ENCODE measurements at places on chromosomes 4 and X.

DNA sequence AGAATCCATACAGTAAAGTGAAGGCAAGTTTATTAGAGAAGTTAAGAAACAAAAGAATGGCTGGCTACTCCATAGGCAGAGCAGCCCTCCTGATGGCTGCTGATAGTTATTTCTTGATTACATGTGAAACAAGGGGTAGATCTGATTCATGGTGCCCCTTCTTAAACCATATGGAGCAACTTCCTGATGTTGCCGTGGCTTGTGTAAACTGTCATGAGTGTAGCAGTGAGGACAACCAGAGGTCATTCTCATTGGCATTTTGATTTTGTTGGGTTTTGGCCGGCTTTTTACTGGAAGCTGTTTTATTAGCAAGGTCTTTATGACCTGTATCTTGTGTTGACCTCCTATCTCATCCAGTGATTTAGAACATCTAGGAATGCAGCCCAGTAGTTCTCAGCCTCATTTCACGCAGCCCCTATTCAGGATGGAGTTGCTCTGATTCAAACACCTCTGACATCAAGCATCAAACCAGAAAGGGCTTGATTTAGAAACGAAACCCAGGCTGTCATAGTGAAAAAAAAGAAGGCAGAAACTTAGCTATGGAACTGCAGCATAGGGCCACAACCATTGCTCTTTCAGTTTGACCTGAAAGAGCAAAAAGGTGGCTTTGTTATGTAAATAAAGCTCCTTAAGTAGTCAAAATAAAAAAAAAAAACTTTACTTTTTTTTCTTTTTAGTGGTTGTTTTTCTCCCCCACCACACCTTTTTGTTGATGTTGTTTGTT, 37.8 kb downstream of the SPCS3 start:
- no peak overlapping the region for H3K27ac ChIP-seq
- no peaks in the 10 kb centered on the region for H3K4me1 ChIP-seq
- H3K36me3 ChIP-seq: no peaks in the 10 kb centered on the region
- no peak for DNase-seq
- no peak overlapping the region for H3K4me3 ChIP-seq

DNA sequence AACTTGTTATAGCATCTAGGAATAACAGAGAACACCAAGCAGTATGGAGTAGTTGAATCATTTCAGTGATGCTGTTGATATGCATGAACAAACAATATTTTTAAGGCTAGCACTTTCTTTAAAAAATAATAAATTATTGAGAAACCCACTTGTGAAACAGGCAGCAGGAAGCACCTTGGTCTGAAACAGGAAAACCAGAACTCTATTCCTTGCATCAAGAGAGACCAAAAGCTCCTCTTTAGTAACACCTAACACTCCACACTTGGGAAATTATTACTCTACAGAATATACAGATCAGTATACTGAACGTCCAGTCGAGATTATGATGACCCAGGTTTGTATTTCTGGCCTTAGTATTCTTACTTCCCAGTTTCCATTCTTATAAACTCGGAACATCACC, 129.0 kb downstream of the ARAP2 start:
- peaks cover 32% of the 10 kb centered on the region for H3K36me3 ChIP-seq
- H3K4me3 ChIP-seq: no peak overlapping the region
- DNase-seq: no peak
- H3K27me3 ChIP-seq: no peaks in the 10 kb centered on the region
- peaks cover 29% of the 10 kb centered on the region for H3K4me1 ChIP-seq
- H3K27ac ChIP-seq: no peak overlapping the region

DNA sequence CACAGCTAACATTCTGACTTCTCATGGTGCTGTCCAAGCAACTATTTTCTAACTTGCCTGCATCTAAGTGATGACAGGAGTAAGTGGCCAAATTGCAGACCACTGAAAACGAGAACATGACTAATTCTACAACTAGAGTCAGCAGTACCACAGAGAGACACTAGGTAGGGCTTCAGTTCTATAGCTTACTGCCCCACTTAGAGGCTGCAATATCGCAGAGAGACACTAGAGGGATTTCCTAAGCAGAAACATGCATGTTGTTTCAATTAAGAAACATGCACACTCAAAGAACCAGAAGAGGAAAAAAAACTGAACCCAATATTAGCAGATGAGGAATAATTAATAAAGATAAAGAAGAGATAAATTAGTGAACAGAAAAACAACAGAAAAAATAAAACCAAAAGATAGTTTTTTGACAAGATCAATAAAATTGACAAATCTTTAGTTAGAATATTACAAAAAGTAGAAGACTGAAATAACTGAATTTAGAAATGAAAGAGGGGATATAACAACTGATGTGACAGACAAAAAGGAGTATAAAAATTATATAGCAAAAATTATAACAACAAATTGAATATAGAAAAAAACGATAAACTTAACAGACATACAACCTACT, 100.8 kb downstream of the SPIN4 start:
- no peaks in the 10 kb centered on the region for H3K36me3 ChIP-seq
- H3K27ac ChIP-seq: no peak overlapping the region
- no peaks in the 10 kb centered on the region for H3K27me3 ChIP-seq
- H3K4me3 ChIP-seq: no peak overlapping the region

DNA sequence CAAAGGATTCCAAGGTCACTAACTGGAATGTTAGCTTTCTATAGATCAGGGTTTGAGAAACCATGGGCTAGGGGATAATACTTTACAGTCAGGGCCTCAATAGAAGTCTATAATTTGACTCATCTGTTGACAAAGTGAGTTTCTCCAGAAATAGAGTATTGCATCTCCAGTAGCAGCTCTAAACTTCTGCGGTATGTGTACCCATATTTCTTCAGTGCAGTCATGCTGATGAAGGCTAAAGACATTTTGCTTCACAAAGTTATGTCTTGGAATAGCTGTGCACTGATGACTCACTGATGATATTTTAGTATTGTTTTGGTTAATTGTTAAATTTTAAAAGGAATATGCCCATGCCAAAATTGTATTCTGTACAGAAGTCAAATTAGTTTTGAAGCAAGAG, 464.9 kb upstream of the AMOT start:
- no peaks in the 10 kb centered on the region for H3K4me1 ChIP-seq
- no peak overlapping the region for H3K4me3 ChIP-seq
- H3K27ac ChIP-seq: no peak overlapping the region
- no peaks in the 10 kb centered on the region for H3K27me3 ChIP-seq
- no peaks in the 10 kb centered on the region for H3K36me3 ChIP-seq

- DNase-seq: no peak
- no peaks in the 10 kb centered on the region for H3K4me1 ChIP-seq
- H3K27me3 ChIP-seq: no peaks in the 10 kb centered on the region
- no peaks in the 10 kb centered on the region for H3K36me3 ChIP-seq
- H3K27ac ChIP-seq: no peak overlapping the region
Observed at GRCh38 chrX:78455901-78456300, 128.5 kb upstream of the CYSLTR1 start.

DNA sequence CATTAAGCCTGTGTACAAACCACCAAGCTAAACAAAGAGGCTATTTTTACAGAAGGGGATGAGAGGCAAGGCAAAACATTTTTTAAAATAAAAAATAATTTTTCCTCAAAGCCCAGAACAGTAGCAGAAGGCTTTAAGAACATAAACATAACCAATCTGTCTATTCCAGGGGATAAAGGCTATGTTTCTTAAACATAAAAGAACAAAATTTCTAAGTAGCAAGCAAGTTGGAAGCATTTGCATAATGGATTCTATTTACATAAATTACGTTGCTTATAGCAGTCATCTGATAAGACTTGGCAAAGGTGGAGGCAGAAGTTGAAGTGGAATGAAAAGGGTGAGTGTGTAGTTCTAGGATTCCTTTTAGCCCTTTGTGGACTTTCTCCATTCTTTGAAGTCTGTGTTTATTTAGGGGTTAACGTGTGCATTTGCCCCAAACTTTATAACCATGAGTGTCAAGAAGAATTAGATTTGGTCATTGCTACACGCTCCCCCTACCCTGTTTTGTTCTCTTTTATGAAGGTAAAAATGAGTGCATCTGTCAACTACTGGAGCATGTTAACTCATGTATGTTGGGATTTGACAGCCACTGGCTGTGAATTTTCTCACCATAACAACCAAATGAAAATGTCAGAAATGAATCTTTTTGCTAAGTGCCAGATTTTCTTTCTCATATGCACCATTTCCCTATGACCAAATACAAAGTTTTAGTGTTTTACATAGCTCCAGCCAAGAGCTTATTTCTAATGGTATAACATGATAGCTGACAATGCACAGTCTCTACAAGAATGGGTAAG, 378.4 kb upstream of the IGFBP7 start:
- no peak overlapping the region for H3K27ac ChIP-seq
- no peak for DNase-seq
- no peak overlapping the region for H3K4me3 ChIP-seq
- no peaks in the 10 kb centered on the region for H3K27me3 ChIP-seq

- no peaks in the 10 kb centered on the region for H3K27me3 ChIP-seq
- H3K4me1 ChIP-seq: peaks cover 12% of the 10 kb centered on the region
- H3K27ac ChIP-seq: peak within 1 kb of the TSS; percentile 91
- H3K36me3 ChIP-seq: peaks cover 20% of the 10 kb centered on the region
- peak within 1 kb of the TSS; percentile 84 for H3K4me3 ChIP-seq
Observed at GRCh38 chrX:136497556-136498052, at the start of gene HTATSF1. Gene HTATSF1 (plus strand): TSS chrX:136497592. CDS start chrX:136497685, 93 bp downstream.

- peaks cover 59% of the 10 kb centered on the region for H3K4me1 ChIP-seq
- DNase-seq: no peak
- peak overlapping the region; percentile 78 for H3K4me3 ChIP-seq
Observed at GRCh38 chr4:165208221-165208652, 876 bp downstream of the KLHL2 start.

DNA sequence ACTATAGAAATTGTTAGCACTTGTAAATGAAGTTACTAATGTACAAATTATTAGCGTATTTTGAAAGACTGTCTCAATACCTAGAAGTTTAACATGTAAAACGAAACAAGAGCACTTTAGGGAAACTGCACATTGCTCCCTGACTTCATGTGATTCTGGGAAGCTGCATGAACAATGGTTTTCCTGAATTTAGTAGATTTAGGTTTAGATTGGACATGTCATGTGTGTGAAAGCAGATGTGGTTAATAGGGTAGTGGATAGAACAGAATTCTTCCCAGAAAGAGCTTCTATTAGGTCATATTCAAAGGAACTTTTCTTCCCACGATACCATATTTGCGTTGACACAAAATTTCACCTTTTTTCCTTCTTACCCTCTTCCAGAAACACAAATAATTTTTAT, 14.9 kb upstream of the CXCL8 start:
- H3K36me3 ChIP-seq: no peaks in the 10 kb centered on the region
- H3K27me3 ChIP-seq: no peaks in the 10 kb centered on the region
- no peak for DNase-seq
- H3K4me3 ChIP-seq: no peak overlapping the region
- H3K27ac ChIP-seq: no peak overlapping the region

DNA sequence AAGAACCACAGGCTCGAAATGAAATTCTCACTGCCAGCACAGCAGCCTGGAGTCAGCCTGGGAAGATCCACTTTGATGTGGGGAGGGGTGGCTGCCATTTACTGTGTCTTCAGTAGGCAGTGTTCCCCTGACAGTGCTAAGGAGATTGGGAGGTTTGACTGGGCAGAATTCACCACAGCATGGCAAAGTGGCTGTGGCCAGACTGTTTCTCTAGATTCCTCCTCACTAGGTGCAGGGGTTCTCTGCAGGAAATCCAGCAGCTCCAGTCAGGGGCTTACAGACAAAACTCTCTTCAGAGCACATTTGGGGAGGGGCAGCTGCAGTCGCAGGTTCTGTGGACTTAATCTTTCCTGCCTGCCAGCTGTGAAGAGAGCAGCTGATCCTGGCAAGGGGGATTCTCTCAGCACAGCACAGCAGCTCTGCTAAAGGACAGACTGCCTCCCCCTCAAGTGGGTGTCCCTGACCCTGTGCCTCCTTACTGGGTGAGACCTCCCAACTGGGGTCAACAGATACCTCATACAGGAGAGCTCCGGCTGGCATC, 1174.0 kb downstream of the RAPGEF2 start:
- no peak overlapping the region for H3K27ac ChIP-seq
- no peak overlapping the region for H3K4me3 ChIP-seq
- no peaks in the 10 kb centered on the region for H3K36me3 ChIP-seq
- H3K27me3 ChIP-seq: no peaks in the 10 kb centered on the region
- DNase-seq: no peak

DNA sequence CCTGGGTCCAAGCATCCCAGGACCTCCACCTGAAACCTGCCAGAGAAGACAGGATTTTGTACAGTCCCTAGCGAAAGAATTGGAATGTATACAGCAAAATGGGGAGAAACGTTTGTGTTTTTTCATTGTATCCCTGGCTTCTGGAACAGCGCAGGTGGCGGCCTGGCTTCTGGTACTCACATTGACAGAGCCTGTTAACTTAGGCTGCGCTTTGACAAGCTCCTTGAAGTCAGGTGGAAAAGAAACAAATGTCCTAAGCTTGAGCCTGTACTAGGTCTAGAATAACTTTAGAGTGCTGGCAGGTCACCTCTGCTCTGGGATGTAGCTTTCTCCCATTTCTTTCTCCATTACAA, 343.7 kb upstream of the KLF3 start:
- no peak overlapping the region for H3K27ac ChIP-seq
- peaks cover 1% of the 10 kb centered on the region for H3K36me3 ChIP-seq
- no peak overlapping the region for H3K4me3 ChIP-seq
- H3K4me1 ChIP-seq: peaks cover 30% of the 10 kb centered on the region
- no peak for DNase-seq

- DNase-seq: no peak
- peaks cover 11% of the 10 kb centered on the region for H3K36me3 ChIP-seq
- no peaks in the 10 kb centered on the region for H3K27me3 ChIP-seq
- no peak overlapping the region for H3K4me3 ChIP-seq
- peaks cover 14% of the 10 kb centered on the region for H3K4me1 ChIP-seq
- H3K27ac ChIP-seq: peak overlapping the region; percentile 4
Observed at GRCh38 chrX:15849555-15849954, 5.1 kb downstream of the AP1S2 start.

- no peak for DNase-seq
- peak overlapping the region; percentile 98 for H3K4me3 ChIP-seq
- peak overlapping the region; percentile 96 for H3K27ac ChIP-seq
- peaks cover 42% of the 10 kb centered on the region for H3K4me1 ChIP-seq
- peaks cover 24% of the 10 kb centered on the region for H3K36me3 ChIP-seq
Observed at GRCh38 chr4:125091-125771, 930 bp downstream of the ZNF718 start.

DNA sequence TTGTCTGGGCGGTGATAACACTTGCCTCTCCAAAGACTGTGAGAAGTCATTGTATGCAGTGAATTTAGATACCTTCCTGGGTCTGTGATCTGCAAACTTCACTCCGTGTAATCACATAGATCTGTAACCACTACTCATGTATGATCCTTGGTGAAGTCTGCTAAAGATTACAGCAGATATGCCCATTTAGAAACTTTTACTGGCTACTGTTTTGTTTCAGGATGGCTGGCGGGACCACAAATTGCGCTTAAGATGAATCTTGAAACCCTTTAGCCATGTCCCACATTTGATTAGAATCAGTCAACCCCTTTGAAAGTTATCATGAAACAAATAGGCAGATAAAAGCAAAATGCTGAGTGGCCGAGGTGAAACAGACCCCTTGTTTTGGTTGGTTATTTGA, 126.5 kb upstream of the SCML1 start:
- H3K4me1 ChIP-seq: peaks cover 6% of the 10 kb centered on the region
- H3K27ac ChIP-seq: no peak overlapping the region
- H3K4me3 ChIP-seq: no peak overlapping the region
- H3K36me3 ChIP-seq: no peaks in the 10 kb centered on the region
- H3K27me3 ChIP-seq: no peaks in the 10 kb centered on the region
